ENCODE measurements at places on chromosomes 2 and 18.

GRCh38 chr2:236550701-236551465 is 18.7 kb upstream of the ACKR3 start:
- DNase-seq: no peak

- DNase-seq: no peak
These were observed 4.8 kb upstream of the PARD6G start for GRCh38 chr18:80252136-80252535.

GRCh38 chr2:162579169-162579568 is 235.2 kb downstream of the GCA start:
- no peak for DNase-seq

DNA sequence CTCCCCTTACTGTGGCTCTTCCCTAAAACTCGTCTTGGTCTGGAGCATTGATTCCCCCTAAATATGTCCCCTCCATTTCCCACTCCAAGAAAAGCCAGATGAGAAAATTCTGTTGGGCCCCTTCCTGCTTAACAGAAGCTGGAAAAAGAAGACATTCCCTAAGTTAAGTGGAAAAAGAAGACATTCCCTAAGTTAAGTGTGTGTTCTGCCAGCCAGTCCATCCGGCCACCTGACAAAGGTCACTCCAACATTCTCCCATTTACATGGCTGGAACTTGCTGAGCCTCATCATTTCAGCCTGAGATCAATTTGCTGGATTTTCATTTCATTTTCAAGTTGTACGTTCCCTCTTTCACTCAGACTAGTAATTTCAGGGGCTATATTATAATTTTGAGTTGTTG is 52.0 kb downstream of the LYPD1 start:
- DNase-seq: no peak

- no peak for DNase-seq
These were observed 7.7 kb upstream of the DSG3 start for GRCh38 chr18:31439807-31440325.

DNA sequence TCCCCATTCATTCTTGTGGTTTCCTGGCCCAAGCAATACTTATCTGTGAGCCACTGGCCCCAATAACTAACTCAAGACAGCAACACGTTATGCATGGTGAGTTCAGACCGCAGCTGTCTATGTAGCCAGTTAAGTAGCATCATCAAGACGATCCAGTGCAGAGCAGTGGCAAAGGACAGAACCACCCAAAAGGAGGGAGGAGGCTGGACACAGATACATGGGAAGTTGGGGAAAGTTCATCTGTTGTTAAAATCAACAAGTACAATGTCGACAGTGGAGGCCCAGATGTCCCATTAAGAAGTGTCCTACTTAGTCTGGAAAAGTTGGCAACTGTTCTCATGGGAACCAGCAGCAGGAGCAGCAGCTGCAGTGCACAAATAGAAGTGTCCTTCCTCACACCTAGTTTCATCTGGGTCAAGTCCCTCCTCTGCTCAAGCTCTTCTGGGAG is 106.9 kb upstream of the THOC1 start:
- DNase-seq: no peak

- DNase-seq: no peak
These were observed 54.5 kb downstream of the DPP10 start for GRCh38 chr2:114496959-114497358.

DNA sequence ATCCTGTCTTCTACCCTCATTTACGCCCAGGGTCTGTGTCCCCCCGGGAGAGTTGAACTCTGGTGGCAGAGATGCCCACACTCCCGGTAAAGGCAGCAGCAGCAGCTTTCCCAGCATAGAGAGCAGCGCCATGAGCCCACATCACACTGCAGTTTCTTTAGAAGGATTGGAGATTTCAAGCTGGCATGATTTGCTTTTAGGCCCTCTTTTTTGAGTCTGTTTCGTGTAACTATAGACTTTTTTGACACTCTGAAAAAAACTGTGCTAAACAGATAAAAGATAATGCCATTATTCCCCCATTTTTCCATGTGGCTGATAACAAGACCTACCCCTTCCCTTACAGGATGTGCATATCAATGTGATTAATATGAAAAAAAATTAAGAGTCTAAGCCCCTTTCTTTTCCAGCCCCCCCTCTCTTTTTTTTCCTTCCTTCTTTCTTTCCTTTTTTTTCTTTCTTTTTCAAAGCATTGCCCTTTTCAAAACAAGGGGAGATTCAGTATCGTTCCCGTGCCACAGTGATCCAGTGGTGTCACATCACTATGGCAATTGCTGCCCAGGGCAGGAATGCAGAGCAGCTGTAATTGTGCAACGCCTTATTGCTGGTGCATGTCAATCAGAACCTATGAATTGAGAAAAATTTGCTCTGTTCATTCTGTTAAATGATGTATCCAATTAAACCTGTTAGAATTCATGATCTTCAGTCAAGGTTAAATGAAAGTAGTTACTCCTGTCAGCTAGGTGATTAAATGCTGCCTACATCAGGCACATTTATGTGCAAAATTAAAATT is 104.5 kb downstream of the CDCA7 start:
- no peak for DNase-seq

GRCh38 chr2:237165405-237166276 is 80.0 kb downstream of the COPS8 start:
- no peak for DNase-seq

- DNase-seq: no peak
These were observed 20.4 kb upstream of the PAPOLG start for GRCh38 chr2:60735496-60736250.

DNA sequence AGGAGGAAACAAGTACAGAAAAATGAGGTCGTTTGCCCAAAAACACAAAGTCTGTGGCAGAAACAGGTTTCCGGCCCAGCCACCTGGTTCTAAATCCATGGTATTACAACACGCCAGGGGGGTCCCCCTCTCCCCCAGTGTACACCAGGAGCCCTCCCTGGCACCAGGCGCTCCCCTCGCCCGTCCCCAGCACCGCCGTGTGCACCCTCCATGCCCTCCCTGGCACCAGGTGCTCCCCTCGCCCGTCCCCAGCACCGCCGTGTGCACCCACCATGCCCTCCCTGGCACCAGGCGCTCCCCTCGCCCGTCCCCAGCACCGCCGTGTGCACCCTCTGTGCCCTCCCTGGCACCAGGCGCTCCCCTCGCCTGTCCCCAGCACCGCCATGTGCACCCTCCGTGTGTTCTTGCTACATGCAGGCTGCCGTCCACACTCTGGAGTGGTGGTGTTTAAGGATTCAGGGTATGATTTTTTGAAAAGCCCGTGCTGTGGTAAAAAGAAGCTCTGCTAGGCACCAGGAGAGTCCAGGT is 59.8 kb upstream of the NFATC1 start:
- DNase-seq: no peak

DNA sequence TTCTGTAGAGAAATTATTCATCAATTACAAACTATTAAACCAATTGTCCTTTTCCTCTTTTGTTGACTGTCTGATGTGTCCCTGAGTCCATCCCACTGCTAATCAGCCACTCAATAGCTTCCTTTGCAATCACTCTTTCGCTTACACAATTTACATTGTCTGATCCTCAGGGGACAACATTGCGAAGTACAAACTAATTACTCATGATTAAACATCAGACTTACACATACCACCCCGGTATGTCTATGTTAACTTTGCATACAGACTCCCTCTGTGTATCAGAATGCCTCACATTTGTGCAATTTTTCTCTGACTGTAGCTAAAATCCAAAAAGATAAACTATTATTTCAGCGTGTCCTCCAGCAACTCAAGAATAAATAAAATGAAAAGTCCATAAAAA is 264.4 kb upstream of the REV1 start:
- no peak for DNase-seq

DNA sequence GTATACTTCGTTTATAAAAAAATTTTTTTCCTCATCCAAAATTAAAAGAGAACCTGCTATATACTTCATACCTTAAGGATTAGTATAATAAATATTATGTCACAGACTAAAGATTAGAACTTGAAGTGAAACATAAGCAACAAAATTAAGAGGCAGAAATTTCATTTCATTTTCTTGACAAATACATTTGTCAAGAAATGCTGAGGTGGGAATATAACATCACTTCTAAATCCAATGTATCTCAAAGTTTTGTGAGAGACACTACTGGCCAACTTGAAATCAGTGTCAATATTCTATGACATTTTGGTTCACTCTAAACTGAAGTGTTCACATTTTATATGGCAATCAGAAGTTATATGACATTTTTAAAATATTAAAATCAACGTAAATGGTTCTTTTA is 43.8 kb downstream of the SCRN3 start:
- no peak for DNase-seq

DNA sequence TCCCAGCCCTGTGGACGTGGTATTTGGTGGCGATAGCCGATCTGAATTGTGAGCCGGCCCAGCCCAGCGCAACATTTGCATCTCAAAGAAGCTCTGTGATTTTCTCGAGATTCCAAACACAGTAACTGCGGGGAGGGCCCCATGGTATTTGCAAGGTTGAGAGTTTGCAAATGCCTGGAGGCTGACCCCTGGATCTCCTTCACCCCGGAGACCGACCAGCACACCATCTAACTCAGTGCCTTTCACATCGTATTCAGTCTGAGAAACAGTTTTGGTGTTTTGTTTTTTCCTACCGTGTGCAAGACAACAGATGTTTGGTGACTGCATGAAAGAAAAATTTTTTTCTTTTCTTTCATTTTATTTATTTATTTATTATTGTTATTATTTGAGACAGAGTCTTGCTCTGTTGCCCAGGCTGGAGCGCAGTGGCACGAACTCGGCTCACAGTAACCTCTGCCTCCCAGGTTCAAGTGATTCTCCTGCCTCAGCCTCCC is 40.3 kb downstream of the MYCN start:
- no peak for DNase-seq

- no peak for DNase-seq
These were observed 84.1 kb downstream of the TRABD2A start for GRCh38 chr2:84796798-84797197.

DNA sequence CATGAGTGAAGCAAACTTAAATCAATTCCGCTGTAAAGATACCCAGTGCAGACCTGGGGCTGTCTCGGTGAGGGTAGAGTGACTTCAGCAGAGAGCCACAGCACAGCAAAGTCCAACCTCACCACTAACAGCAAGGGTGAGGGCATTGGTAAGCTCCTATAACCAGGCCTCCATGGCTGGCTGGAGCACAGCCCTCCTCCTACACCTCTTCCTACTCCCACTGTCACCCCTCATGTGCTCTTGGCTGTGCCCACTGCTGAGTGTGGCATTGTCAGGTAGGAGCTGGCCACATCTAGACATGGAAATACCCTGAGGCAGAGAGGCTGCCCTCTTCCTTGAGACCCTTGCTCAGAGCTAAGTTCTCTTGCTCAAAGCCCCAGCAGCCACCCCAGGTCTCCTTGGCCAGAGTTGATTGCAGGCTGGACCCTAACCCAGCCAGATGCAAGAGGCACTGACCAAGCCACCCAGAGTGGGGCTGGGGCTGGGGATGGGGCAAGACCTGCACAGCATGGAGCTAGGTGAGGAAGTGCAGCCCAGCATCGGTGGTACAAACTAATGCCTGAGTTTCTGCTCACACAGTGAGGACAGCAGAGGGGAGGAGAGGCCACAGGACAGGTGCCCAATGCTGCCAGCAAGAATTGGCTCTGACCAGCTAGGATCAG is 77.6 kb upstream of the RAB6C start:
- DNase-seq: no peak

DNA sequence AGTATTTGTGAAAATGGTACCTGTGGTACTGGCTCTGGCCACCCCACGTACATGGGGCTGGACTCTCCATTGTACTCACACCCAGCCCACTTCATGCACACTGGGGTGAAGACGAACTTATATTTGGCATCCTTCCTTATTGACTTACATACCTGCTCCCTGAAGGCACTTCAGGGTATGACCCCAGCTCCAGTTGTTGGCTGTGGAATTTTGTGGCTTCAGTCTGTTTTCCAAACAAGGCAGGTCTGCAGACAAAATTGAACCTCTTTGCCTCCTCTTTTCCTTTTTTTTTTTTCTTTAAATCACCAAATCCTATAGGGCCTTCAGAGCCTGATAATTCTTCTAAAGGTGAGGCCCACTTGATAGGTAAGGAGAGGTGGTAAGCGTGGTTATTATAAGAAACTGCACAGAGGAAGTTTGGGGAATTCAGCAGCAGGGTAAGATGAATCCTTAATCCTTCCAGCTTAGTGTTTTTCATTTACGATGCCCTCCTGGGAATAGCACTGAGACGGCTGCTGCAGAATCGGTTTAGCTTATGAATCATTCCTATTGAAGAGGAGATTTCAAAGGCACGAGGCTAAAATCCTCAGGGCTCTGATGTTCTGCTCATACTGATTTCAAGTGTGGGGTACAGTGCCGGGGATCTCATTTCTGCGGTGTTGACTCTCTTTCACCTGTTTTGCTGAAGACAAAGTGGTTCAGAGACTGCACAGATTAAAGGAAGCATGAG is 55.2 kb downstream of the KIF5C start:
- no peak for DNase-seq

DNA sequence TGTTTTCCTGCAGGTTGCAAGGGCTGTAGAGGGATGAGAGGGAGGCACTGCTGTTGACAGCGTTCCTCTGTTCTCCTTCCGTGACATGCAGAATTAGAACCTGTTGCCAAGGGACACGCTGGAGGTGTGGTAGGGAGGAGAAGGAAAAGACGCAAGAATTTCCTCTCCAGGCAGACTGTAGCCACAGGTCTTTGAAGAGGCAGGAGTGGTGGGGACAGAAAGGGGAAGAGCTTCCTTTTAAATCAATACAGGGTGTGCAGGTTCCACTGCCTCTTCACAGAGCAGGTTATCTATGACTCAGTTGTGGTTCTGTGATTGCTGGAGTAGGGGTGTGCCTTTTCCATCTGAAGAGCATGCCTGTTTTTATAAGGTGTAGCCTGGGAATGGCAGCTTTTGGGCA is 133.0 kb downstream of the WDSUB1 start:
- no peak for DNase-seq

- no peak for DNase-seq
These were observed 17.9 kb upstream of the XIRP2 start for GRCh38 chr2:166870346-166870745.

- no peak for DNase-seq
These were observed 376.7 kb downstream of the TDRD15 start for GRCh38 chr2:21500401-21500945.

DNA sequence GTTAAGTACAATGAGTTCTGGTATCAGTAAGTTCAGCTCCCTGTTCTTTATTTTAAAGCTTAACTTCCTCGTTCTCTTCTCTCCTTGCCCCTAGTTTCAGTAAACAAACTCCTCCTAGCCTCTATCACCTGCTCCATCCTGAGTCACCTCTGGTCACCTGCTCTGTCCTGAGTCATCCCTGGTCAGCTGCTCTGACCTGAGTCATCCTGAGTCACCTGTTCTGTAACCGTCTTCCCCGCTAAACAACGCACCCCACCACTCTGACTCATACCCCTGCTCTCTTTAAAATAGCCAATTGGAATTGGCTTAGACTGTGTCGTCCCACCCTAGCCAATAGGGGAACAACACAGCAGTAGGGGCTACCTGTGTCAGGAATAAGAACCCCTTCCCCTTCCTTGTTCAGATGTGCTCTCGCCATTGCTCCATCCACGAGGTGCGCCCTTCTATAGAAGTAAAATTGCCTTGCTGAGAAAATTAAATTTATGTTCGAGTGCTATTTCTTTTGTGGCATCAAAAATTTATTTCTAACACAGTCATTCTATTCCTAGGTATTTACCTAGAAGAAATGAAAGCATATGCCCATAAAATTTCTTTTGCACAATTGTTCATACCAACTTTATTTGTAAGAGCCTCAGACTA is 24.9 kb upstream of the RMND5A start:
- no peak for DNase-seq

GRCh38 chr18:35564795-35565453 is 16.6 kb upstream of the GALNT1 start:
- DNase-seq: no peak

- no peak for DNase-seq
These were observed 199.1 kb downstream of the FBXO15 start for GRCh38 chr18:73948497-73948896.

GRCh38 chr18:61132031-61132430 is 201.2 kb upstream of the CDH20 start:
- no peak for DNase-seq

- no peak for DNase-seq
These were observed 58.5 kb upstream of the TXNDC2 start for GRCh38 chr18:9827211-9827792.
